Cerebellar cortex (tissue), 1 donor: ENCODE measurements at places on chromosomes 16 and 17.

DNA sequence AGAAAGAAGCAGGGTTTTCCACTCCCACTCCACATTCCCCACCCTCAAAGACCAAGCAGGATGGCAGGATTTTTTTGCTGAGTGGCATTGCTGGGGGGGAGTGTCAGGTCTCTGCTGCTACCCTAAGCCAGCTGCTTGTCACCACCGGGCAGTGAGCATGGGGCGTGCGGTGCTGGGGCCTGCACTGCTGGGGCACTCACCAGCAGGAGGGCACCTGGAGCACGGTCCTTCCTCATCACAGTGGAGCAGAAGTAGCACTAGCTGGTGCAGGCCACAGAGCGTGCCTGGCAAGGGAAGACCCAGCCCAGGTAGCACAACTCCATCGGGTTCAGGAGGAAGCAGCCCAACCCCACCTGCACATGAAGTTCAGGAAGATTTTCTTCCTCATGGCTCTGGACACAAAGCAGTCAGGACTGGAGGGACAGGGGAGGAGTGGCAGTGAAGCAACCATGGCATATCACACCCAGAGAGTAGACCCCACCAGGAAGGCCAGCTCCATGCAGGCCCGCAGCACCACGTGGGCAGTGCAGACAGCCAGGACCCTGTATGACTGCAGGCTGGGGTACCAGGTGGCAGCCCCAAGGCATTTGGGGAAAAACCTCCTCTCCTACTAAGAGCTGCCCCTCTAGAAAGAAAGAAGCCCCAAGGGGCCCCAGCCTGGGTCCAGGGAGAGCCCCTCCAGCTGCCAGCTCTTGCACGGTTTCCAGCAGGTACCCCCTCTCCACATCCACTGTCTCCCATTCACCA, 16.7 kb upstream of the MYO18A start:
- no peak for DNase-seq

GRCh38 chr16:54140057-54140787, 146.4 kb downstream of the IRX3 start:
- DNase-seq = no peak

DNA sequence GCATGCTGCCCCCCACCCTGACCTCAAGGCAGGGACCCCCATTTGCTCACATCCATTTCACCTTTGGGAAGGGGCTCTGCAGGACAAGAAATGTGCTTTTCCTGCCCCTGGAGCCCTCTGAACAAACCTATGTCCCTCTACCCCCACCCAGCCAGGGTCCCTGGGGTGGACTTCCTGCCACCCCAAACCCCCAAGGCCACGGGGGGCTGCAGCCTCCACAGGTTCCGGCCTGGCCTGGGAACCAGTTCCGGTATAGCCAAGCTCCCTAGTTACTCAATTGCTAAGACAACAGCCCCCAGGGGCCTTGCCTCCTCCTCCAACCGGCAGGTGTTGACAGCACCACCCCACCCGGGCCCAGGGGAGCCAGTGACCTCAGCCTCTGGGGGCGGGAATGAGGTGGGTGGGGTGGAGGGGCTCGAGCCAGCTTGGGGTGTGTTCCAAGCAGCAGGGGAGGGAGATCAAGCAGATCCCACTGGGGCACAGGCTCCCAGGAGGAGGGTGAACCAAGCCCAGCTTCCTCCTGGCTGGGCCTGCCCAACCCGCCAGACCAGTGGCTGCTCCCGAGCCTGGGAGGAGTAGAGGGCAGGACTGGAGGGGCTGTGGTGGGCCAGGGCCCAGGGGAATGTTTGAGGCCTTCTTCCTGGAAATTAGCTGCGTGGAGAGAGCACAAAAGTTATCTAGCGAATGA, 6.6 kb downstream of the PNMT start:
- no peak for DNase-seq

DNA sequence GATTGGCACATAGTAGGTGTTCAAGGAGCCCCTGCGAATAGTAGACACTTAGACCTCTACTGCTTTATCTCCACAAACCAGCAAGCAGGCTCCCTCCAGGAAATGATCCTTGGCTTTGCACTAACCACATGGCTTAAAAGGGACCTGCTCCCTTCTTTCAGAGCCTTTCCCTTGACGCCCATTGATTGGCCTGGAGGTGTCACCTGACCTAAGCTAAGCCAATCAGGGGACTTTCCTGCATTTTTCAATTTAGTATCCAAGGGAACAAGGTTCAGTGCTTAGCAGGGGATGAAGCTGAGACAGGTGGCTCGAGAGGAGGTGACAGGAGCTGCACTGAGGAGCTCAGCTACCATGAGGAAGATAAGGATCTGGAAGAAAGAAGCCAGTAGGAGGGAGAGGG, 52.8 kb downstream of the CLEC19A start:
- no peak for DNase-seq

DNA sequence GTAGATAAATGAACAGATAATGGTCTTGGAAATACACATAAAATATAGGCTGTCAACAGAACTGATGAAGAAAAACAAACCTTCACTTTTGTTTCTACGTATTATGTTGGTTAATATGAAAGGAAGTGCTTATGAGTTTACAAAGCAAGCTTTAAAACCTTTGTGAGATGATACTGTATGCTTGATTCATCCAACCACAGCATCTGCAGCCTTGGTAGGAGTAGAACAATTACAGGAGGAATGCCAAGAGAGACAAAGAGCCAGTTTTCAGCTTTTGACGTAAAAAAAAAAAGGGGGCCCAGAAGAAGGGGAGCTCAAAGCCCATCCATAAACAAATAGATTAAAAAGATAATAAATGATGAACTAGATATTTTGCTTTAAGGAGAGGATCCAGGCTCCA, 13.3 kb downstream of the FAM20A start:
- DNase-seq = no peak

DNA sequence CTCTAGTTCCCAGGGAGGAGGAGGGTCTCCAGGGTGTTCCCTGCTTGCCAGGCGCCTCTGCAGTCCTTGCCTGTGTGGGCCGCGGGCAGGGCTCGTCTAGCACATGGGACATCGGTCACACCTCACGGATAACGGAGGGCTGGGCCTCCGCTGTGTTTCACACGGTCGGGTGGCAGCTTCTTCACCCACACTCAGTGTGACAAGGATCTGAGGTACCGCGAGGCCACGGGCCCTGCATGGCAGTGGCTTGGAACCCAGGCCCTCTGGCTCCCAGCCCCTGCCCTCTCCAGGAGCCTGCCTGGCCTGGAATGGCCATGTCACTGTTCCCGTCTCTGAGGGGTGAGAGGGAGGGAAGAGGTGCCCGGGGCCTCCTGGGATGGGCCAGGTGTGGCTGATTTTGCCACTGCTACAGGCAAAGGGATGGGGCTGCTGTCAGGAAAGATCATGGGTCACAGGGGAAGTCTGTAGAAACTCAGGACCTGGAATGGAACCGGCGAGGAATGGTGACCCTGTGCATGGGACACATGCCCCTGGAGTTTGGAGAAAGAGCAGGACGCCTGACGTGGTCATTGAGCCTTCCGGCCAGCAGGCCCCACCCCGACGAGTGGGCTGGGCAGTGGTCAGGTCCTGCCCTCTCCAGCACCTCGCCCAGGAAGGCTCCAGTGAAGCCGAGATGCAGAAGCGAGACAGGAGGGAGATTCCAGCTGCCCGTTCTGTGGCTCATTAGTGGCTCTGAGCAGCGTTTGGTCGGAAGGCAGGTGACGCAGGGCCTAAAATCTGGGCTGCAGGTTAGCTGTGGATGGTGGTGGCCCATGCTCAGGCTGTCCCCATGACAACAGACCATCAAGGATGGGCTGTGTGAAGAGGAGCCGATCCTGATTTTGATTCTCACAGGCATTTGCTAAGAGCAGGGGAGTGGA, 76.5 kb upstream of the GSE1 start:
- DNase-seq = no peak

GRCh38 chr16:50081428-50082018, 15.8 kb downstream of the HEATR3 start:
- DNase-seq = no peak

DNA sequence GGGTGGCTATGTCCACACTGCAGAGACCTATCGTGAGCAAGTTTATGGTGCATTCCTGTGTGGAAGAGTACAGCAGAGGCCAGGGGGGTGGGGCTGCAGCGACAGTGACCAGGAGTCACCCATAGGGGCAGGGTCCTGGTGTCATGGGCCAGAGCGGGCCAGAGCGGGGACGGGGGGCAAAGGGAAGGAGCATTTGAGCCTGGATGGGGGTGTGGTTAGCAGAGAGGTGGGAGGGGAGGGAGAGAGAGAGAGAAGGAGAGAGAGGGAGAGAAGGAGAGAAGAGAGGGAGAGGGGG, 17.8 kb downstream of the JPH3 start:
- DNase-seq = no peak

DNA sequence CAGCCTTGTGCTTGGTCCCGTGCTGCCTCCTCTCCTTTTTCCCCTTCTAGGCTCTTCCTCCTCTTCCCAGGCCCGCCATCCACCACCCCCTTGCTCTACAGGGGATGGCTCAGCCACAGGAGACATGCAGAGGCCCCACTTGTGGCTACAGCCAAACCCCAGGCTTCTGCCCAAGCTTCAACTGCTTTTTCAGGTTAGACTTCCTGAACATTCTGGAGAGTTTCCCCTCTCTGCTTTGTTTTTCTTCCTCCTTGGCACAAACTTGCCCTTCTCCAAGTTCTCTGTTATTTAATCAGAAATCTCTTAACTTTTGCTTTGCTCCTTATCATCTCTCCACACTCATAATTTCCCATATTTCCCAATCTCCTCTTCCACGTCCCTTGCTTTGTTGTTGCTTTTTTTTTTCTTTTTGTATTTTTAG, 18.3 kb upstream of the HAS3 start:
- DNase-seq = no peak

DNA sequence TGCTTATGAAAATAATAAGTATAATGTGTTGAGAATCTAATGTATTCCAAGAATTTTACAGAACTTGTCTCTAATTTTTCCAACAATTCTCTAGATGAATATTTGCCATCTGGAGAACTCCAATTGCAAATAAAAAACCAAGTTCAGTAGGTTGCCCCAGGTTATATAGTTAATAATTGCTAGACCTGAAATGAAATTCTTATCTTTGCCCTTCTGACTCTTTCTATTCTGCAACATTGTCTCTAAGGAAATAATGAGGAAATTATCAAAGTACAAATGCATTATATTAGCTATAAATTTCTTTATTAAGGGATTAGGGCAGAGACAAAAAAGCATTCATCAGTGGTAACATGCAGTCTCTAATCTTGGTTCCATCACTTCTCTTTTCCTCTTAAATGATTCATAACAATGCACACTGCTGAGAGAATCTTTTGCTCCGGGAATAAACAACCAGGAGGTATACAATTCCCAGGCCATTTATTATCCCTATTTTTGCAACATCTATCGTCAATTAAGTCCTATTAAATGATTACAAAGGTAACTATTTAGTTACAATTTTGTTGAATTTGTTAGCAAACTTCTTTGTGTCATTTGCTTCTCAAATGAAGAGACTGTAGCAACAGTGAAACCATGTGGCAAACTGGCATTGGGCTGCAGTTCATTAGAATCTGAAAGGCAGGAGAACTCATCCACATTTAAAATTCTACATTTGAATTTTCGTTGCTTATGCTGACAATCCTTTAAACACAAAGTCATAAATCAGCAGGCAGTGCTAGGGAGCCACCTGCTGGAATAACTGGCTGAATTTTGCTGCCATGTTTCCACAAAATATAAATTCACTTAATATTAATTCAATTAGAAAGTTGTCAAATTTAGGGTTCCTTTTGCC, 349.6 kb downstream of the KIF2B start:
- DNase-seq = peak; percentile 50

DNA sequence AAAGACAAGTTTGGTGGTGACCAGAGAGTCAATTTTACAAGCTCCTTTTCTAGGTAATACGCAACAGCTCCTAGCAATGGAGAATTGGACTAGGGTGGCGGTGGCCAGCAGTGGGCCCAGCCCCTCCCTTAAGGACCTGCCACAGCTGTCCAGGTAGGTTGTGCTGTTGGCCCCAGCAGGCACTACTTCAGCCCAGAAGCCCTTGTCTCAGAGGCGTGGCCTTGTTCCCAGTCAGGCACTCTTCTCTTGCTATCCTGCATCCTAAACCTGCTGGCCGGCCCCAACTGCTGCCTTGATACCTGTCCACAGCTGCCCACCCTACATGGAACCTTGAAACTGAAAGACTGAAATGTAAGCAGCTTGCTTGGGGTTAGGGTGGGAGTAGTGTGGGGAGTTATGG, 989 bp upstream of the GALK1 start:
- DNase-seq = no peak

DNA sequence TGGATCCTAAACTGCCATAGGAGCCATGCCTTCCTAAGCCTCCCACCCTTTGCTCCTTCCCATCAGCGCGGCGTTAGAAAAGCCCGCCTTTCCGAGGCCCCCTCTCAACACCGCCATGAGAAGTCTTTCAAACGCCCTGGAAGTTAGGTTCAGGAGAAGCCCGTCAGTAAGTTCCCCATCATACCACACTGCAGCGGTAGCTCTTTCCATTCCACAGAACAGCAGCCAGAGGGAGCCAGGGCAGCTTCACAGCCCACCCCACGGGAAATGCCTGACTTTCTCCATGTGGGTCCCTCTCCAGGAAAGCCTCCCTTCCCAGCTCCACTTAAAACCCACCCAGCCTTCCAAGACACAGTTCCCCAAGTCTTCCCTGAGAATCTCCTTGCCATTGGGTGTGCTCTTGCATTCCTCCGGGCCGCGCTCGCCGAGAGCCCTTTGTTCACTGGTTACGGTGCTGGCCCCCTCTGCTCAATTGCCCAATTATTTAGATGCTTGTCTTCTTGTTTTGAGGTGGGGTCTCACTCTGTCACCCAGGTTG, 28.7 kb downstream of the KIAA0513 start:
- DNase-seq = peak; percentile 51

DNA sequence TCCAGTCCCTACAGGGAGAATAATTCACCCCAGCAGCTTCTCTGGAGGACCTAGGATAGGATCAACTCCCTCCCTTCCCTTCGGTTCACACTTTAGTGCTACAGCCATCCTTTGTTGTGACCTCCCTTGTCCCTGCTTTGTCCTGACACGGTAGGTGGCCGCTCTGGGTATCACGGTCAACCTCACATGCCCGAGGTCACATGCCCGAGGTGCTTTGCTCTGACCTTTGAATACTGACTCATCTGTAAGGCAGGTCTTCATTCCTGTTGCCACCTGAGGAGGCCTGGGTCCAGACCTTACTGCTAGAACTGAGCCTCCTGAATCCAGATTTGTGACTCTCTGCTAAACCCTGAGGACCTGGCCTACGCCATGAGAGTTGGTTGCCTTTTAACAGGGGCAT, 19.7 kb downstream of the ALKBH5 start:
- no peak for DNase-seq

DNA sequence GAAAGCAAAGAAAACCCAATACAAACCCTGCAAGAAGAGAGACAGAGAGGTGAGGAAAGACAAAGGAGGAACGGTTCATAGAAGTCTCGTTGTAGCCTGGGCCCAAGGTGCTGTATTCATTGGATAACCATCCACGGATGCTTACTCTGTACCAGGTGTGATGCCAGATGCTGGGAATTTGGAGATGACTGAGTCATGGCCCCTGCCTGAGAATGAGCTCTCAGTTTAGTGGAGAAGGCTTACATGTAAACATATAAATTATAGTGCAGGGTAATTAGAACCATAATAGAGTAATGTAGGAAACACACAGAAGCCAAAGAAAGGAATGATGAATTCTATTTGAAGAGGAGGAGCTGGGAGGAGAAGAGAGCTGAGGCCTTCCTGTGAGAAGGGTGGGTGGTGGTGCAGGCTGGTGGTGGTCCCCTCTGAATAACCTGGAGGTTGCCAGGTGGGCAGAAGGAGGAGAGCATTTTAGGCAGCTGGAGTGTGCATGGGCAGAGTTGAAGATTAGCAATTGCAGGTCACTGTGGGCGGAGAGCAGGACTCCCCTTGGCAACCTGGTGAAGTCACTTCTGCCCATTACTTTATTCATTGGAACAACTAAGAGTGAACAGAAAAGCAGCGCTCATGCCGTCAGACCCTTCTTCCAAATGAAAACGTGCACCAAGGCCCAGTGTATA, 7.7 kb upstream of the ZG16 start:
- DNase-seq = no peak
